Lung (tissue), 17 donors: ENCODE measurements at places on chromosomes 3 and 15. TPM values are rescaled to one million over a fixed set of nuclear protein-coding genes. Genes with fewer than 3 reads are reported as not detected.

ATP13A4 gene
- 114 TPM for total RNA-seq

DAZL gene
- total RNA-seq = 0.09 TPM

- DNase-seq = no peak
- no peak overlapping the region for H3K4me3 ChIP-seq
- no peak overlapping the region for H3K27ac ChIP-seq
- H3K4me1 ChIP-seq = no peaks in the 10 kb centered on the region
These were observed 109.8 kb upstream of the TRPM1 start for GRCh38 chr15:31211353-31211752.

TUSC7 gene
- not detected for total RNA-seq

DNA sequence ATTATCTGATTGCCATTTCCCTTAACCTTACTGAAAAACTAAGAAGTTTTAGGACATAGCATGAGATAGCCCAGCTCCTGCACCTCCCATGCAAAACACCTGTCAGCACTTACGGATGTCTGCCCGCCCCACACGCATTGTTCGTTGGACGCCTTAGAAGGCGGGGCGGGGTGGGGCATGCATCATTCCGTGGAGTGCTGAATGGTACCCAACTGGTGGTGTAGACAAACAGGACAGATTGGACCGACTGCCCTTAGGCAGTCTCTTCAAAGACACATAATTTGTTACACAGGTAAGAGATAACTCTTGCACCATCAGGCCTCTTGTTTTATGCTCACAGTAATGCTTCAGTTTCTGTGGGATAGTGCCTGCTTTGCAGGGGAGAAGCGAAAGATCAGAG, 93.8 kb downstream of the SMAD6 start:
- no peaks in the 10 kb centered on the region for H3K4me1 ChIP-seq
- no peaks in the 10 kb centered on the region for H3K27me3 ChIP-seq
- no peaks in the 10 kb centered on the region for H3K36me3 ChIP-seq
- DNase-seq = no peak
- H3K4me3 ChIP-seq = no peak overlapping the region

SERPINI2 gene
- 4.9 TPM for total RNA-seq

GRCh38 chr15:82572986-82573385, 32.7 kb upstream of the RPS17 start:
- H3K36me3 ChIP-seq = peaks cover 3% of the 10 kb centered on the region
- H3K27me3 ChIP-seq = no peaks in the 10 kb centered on the region
- no peak for DNase-seq
- no peak overlapping the region for H3K4me3 ChIP-seq
- no peak overlapping the region for H3K27ac ChIP-seq
